HepG2 (cell line): ENCODE measurements at places on chromosomes 5 and 9. TPM values are rescaled to one million over a fixed set of nuclear protein-coding genes. Genes with fewer than 3 reads are reported as not detected.
A peak's percentile ranks its signal among the peaks of the same experiment; 100 is the strongest.

DNA sequence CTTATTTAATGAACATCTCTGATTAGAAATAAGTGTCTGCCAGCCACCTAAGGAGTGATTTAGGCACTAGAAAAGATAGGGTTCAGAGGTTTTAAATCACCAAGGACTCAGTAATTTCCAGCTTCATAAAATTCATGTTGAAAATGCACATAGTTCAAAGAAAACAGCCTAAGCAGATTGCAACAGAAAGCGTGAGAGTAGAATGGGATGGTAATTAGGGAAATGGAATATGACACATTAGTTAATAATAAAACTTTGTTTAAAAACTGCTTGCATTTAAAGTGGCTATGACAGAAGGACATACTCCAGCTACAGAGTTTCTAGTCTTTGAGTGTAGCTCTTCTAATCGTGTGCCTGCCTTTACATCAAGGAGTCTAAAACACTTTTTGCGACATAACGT, 490.8 kb downstream of the TLE4 start:
- no peak for DNase-seq

DNA sequence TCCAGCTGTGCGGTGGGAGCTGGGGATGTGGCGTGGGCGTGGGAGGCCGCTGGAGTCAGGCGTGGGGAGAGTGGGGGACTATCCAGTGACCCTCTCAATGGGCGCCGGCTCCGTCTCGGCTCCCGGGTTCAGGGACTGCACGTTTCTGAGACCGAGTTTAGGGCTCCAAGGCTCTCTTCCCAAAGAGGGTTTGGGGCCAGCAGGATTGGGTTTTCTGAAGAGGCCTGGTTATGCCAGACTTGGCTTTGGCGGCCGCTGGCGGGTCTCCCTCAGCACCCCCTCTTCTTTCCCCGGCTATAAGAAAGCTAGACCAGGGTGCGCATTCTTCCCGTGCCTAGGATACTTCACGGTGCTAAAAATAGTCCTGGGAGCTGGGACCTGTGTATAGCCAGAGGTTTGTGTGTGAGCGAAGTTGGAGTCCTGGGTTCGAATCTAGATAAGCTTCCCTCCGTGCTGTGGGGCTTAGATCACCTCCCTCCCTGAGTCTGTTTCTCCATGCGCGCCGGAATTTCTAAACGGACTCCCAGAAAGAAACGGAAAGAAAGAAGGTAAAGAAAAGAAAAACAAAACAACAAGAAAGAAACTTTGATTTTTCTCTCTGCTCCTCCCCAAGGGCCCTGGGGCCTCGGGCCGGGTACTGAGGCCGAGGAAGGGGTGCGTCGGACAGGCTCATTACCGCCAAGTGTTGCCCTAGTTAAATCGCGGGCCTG, 5.0 kb downstream of the HAND1 start:
- DNase-seq, result no peak

DNA sequence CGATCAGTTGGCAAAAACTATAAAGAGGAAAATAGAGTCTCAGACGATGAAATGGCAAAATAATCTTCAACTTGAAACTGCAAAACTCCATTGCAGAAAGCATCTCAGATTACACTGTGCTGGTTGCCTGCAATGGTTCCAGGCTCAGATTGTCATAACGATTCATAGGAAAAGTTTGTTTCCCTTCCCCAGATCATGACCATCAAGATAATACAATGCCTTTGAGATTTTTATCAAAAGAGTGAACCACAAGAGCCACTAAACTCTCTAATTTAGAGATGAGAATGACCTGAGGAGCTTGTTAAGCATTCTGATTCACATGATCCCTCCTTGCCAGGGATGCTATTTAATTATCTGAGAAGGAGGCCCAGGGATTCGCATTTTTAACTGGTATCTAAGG, 52.6 kb upstream of the ITGA1 start:
- no peak for DNase-seq

Gene PCA3
- not detected in 2 replicates for total RNA-seq

GRCh38 chr5:95818181-95819147, 4.1 kb downstream of the GLRX start:
- DNase-seq, result no peak

GRCh38 chr9:76359365-76359764, 34.9 kb downstream of the RFK start:
- no peak for DNase-seq

DNA sequence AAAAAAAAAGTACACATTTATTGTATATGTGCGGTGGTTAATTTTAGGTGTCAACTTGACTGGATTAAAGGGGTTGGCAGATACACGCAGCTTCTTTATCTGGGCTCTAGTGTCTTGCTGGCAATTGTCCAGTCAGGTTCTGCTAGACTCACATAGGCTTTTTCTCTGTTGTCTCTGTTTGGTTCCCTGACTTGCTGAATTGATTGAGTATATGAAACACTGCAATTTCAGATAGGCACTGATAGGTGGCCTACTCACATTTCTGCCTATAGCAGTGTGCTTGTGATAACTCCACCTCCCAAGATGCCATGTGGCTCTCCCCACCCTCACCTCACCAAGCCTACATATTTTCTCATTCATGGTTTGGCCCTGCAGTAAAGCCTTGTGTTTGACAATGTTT, 52.5 kb downstream of the AOPEP start:
- DNase-seq, result no peak

- DNase-seq, result no peak
Measured at GRCh38 chr5:133792024-133792423, 176.4 kb downstream of the C5orf15 start.

DNA sequence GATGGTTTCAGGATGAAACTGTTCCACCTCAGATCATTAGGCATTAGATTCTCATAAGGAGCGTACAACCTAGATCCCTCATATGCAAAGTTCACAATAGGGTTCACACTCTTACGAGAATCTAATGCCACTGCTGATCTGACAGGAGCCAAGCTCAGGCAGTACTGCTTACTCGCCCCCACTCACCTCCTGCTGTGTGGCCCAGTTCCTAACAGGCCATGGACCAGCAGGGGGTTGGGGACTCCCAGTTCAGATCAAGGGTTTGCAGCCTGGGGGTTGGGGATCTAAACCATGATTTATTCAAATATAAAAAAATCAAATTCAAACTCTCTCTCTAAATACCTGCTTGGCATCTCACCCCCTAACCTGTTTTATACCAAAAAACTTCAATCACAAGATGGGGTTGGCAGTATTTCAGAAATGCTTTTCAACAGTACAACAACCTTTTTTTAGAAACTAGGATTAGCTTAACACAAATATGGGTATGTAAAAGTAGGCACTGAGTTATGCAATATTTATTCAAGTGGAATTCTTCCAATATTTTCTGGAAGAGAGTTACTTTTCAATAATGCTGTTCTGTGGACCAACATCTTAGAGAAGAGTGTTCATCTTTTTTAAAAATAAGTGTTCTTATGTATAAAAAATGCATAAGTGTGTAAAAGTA, 30.1 kb upstream of the SLC12A2 start:
- peak; percentile 2 for DNase-seq

DNA sequence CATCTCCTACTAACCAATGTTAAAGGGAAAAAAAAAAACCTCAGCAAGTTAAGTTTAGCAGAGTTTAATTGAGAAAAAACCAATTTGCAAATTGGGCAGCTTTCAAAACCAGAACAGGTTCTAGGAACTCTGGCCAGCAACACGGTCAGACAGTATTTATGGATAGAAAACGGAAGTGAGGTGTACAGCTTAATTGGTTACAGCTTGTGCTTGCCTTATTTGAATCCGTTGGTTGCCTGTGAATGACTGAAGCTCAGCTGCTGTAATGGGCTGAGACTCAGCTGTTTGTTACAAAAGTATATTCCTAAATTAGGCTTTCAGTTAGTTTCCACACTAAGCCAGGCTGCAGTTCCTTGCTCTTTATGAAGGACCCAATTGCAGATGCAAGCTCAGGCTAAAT, 217.0 kb downstream of the SREK1 start:
- DNase-seq, result no peak

GRCh38 chr5:76683816-76684731, 31.9 kb upstream of the F2R start:
- no peak for DNase-seq

DNA sequence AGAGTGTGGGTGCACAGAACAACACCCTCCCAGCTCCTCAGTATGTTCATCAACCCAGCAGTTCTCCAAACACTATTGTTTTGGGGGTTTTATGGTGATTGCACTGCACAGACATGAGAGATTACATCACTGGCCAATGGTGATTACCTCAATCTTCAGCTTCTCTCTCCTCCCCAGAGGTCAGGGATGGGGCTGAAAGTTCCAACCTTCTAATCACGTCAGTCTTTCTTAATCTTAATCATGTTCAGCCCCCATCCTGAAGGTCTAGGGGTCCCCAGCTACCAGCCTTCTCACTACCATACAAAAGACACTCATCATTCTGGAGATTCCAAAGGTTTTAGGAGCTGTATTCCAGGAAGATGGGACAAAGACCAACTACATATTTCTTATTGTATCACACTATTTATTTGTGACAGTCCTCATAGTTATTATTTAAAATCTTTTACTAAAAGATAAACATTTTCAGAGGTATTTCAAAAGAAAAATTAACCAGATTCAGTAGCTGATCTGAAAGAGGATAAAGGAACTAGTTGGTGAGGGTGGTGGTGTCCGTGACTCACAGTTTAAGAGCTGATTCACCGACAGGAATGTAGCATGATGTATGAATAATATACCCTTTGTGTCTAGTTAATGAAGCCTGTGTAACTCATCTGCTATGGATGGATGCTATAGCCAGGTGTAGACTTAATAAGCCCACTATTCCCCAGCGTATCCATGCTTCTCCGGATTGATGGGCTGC, 35.6 kb downstream of the RASEF start:
- peak; percentile 7 for DNase-seq

DNA sequence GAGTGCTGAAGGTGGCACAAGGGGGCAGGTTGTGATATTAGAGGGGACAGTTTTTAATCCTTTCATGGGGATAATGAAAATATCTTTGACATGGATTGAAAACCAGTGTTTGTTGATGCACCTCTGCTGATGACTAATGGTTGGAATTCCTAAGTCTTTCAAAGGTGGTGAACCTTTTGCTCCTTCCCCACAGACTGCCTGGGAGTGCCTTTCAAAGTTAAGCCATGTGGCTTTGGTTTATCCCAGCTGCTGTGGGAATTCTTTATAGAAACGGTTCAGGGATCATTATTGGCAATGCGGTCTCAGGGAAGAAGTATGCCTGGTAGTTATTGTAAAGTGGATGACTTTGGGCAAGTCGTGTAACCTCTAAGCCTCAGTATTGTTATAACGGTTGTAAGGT, 45.7 kb downstream of the PIP5K1B start:
- peak; percentile 23 for DNase-seq

Gene ITK
- not detected in 2 replicates for total RNA-seq

Gene C5orf58
- not detected in 2 replicates for total RNA-seq

DNA sequence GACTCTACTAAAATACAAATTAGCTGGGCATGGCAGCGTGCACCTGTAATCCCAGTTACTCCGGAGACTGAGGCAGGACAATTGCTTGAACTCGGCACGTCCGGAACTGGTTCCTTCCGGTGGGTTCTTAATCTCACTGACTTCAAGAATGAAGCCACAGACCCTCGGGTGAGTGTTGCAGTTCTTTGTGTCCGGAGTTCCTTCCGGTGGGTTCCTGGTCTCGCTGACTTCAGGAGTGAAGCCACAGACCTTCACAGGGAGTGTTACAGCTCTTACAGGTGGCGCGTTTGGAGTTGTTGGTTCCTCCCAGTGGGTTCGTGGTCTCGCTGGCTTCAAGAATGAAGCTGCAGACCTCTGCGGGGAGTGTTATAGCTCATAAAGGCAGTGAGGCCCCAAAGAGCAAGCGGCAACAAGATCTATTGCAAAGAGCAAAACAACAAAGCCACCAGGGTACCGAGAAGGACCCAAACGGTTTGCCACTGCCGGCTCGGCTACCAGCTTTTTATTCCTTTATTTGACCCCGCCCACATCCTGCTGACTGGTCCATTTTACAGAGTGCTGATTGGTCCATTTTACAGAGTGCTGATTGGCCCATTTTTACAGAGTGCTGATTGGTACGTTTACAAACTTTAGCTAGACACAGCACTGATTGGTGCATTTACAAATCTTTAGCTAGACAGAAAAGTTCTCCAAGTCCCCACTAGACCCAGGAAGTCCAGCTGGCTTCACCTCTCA, 28.6 kb upstream of the SLC6A19 start:
- DNase-seq, result no peak

Gene SLC9A3
- total RNA-seq, result 1.2 and 1.8 TPM in 2 replicates

DNA sequence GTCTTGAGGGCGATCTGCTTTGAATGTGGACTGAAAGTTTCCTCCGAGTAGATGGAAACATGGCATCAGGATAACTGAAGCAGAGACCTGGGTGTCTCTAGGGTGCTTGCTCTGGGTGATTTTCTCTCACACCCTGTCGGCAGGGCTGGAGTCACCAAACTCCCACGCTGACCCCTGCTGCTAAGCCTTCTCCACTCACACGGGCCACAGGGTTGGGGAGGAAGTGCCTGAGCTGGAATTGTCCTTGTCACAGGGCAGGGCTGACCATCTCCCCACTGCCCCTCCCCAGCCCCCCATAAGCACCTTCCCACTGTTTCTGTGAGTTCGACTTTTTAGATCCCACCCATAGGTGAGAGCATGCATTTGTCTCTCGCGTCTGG, 212.9 kb downstream of the FANCC start:
- no peak for DNase-seq

GRCh38 chr5:173202266-173202875, 32.6 kb downstream of the NKX2-5 start:
- no peak for DNase-seq

- peak; percentile 68 for DNase-seq
Measured at GRCh38 chr9:127360829-127361228, 36.1 kb upstream of the SLC2A8 start.

DNA sequence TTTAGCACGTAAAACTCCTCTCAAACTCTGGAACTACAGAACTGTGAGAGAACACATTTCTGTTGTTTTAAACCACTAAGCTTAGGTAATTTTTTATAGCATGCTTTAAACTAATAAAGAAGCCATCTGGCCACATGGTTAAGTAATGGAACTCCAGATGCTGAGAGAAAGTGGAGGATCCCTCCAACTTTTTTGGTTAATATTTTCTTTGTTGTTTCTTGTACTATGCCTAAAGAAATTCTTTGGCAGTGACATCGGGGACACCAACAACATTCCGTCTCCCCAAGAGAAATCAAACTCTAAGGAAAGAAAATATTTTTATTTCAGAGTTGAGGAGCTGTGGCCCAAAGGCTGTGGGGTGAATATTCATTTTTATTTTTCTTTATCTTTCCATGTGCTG, 734.8 kb upstream of the CDH9 start:
- DNase-seq, result no peak

GRCh38 chr5:147554261-147554817, 44.5 kb upstream of the DPYSL3 start:
- DNase-seq, result no peak
